ENCODE measurements at places on chromosomes 13 and 19.

- no peak for DNase-seq
Observed at GRCh38 chr19:17687857-17688784, at the start of gene UNC13A. Gene UNC13A, minus strand, starts transcription at chr19:17688354. Its CDS starts 155 bp downstream, at chr19:17688199.

DNA sequence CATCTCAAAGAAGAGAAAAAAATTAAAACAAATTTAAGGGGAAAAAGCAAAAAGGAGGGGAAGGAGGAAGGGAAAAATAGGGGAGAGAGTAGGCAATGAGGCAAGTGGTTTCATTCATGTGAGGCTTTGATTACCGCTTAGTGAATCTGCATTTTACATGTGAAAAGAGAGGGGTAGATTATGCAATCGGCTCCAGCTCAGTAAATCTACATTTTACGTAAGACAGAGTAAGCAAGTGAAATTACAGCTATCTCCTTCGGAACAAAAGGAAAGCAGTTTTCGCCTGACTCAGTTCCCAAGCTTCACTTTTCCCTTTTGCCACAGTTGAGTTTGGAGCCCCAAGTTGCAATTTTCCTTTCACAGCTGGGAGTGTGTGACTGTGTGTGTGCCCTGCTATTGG is 16.0 kb upstream of the OLFM2 start:
- no peak for DNase-seq

GRCh38 chr19:1935484-1936208 is 5.3 kb upstream of the CSNK1G2 start:
- no peak for DNase-seq

DNA sequence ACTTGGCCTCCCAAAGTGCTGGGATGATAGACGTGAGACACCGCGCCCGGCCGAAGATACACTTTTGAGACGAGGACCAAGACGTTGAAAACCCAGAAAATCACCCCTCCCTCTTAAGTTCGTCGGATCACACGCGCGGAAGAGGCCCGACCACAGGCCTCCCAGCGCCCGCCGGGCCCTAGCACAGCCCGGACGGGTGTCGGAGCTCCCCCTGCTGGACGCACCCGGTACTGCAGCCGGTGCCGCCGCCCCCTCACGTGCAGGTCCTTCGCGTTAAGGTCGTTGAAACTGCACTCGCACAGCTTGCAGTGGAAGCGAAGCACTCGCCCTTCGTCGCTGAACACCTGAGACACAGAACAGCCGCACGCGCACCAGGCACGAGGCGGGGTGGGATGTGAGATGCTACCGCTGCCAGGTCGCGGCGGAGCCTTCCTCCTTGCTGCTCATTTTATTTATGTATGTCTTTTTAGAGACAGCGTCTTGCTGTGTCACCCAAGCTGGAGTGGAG is 35.7 kb upstream of the MATK start:
- DNase-seq: peak; percentile 86

GRCh38 chr13:60230593-60230992 is 66.9 kb upstream of the DIAPH3 start:
- DNase-seq: no peak

GRCh38 chr19:45419396-45419795 is 4.3 kb downstream of the ERCC1 start:
- DNase-seq: no peak

- no peak for DNase-seq
Observed at GRCh38 chr13:23087880-23088279, 92.9 kb upstream of the SGCG start.

DNA sequence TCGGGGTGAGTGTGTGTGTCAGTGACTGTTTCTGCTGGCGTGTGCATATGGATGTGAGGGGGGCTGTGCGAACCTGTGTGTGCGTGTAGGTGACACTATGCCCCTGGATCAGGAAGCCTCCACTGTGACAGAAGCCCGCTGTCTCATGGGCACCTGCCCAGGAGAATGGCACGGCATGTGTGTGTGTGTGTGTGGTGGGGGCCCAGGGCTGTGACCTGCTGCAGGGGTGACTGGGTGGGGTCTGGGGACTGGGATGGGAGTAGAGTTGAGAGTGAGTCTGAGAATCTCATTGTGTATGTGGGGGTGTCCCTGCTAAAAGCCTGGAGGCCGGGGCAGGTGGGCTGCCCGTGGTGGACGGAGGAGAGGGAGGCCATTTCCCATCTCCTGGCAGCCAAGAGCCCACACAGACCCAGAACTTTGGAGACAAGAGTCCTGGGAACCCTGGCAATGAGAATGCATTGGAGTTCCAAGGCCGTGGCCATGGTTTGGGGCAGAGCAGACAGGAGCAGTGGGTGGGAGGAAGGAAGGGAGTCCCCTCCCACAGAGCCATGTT is 6.4 kb upstream of the TPM4 start:
- DNase-seq: no peak

GRCh38 chr13:66225072-66225471 is 1005.1 kb downstream of the PCDH9 start:
- no peak for DNase-seq

GRCh38 chr13:25455146-25455545 is 83.4 kb downstream of the ATP8A2 start:
- DNase-seq: no peak

GRCh38 chr19:55690109-55690768 is 15.2 kb downstream of the EPN1 start:
- no peak for DNase-seq
